Bladder microvascular endothelial cell (primary cell): ENCODE measurements at places on chromosomes 3 and 15. TPM values are rescaled to one million over a fixed set of nuclear protein-coding genes. Genes with fewer than 3 reads are reported as not detected.

The CIDEC gene
- total RNA-seq, result not detected in 2 replicates

The ROPN1B gene
- not detected in 2 replicates for total RNA-seq

The BLOC1S6 gene
- 40.2 and 52.5 TPM in 2 replicates for total RNA-seq

The NR1I2 gene
- under 0.01 TPM in 1 of 2 replicates, not detected in the other for total RNA-seq

The STRC gene
- 0.06 TPM in 1 of 2 replicates, not detected in the other for total RNA-seq
